EL (cell line): ENCODE measurements at places on chromosomes 7 and 10.

DNA sequence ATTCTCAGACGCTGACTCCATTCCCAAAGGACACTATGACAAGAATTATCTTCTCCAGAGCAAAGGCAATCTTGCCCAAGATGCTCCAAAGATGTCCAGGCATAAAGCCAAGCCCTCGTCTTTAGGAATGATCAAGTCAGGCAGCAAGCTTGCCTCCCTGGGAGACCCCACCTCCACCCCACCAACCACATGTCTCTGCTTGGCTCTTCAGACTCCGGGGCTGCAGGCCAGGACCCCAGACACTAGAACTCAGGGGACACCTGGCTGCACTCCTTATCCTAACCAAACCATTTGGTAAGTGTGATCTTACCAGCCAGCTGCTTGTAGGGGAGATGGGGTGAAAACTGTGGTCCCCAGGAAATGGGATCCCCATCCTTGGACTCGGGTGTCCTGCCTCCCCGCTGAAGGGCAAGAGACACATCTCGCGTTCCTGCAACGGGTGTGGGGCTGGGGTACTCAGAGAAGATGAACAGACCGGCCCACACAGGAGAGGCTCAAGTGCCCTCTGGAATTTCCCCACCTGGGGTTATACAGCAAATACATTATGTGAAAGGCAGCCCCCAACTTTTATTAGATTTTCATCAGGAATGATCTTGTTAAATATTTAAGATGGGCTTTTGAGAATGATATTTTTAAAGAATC, 55.7 kb downstream of the INSIG1 start:
- no peak for DNase-seq

GRCh38 chr7:7966141-7966734, 2.4 kb upstream of the GLCCI1 start:
- no peak for DNase-seq

DNA sequence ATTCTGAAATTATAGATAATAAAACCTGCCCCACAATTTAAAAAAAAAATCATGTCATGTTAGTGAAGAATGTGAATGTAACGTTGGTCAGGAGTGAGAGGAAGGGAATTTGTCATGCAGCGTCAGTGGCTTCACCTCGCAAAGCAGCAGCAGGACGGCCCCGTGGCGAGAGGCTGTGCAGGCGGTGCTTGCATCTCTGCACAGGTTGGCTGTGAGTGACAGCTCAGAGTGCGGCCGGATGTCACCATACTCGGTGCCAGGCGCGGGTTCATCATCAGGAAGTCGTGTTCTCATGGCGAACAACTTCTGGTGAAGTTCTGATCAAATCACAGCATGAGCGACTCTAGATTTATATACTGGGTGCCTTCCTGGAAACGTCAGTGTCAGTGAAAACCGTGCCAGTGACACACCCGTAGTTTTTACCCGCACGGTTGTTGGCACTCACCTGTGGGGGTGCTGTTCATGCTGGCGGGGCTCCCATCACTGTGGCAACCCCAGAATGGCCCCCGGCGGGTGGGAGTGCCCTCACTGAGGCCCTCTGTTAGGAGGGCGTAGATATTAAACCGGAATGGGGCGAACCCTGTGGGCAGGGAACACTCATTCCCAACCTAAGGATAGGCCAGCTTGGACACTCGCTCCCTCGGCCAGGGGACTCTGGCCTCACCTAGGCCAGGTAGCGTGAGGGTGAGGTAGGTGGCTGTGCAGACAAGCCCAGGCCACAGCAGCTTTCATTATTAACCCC, 120.3 kb downstream of the CYTH3 start:
- DNase-seq, result no peak

DNA sequence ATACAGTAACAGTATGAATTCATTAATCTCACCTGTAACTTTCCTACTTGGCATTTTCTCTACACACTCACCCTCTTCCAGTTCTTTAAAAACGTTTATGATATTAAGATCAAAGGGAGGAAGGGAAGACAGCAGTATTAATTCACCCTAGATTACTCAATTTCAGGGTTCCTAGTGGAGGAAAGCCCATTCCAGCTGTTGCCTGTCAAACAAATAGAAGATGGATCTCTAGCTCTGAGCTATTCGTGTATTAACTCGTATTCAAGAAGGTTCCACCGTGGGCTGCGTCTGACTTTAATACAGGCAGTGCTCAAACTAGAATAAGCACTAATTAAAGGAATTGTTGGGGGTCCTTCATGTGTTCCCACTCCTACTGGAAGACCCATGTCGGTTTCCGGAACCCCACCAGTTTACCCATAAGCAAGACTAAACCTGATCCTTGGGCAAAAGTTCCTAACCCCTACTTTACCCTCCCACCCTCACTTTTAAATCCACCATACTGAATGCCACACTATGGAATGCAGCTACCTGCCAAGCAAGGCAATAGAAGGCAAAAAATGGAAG, 2.1 kb downstream of the NANOS1 start:
- no peak for DNase-seq

DNA sequence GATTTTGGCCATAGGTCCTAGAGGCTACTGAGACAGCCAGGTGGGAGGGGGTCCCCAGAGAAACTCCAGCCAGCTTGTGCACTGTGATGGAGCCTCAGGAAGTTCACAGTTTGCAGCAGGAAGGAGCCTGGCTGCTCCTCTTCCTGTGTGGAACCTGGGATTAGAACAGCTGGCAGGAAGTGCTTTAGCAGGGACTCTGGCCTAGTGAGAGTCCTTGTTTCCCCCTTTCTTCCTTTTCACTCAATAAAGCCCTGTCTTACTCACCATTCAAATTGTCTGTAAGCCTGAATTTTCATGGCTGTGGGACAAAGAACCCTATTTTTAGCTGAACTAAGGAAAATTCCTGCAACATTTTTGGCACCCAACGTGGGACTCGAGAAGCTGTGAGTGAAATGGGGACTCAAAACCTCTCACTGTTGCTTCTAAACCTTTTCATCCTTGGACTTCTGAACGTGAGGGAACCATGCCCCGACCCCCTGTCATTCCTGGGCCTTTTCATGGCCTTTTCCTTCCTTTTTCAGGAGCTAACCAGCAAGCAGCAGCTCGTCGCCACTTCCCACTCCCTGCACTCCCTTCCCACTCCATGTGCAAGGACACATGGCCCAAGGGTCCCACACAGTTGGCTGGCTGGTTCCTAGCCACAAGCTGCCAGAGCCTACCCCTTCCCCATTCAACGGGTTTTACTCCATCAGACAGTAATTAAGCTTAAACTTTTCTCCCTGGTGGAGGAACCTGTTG, 32.8 kb upstream of the SORCS3 start:
- no peak for DNase-seq

DNA sequence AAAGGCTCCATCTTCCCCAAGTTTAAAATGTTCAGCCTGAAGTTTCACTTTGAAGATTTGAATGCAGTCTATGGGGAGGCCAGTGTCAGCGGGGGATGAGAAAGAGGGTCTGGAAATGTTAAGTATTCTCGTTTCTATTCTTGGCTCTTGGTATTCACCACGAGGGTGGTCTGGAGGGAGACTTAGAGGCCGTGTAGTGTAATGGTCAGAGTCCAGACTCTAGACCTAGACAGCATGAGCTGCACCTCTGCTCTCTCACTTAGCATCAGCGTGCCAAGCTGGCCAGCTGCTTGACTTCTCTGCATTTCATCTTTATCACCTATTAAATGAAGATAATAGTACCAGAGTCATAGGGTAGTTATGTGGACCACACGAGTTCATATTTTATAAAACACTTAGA, 57.9 kb downstream of the MKX start:
- peak; percentile 12 for DNase-seq

GRCh38 chr7:140404565-140405065, 757 bp downstream of the RAB19 start:
- DNase-seq, result no peak

- DNase-seq, result no peak
Observed at GRCh38 chr7:114148779-114149178, 230.0 kb upstream of the PPP1R3A start.

DNA sequence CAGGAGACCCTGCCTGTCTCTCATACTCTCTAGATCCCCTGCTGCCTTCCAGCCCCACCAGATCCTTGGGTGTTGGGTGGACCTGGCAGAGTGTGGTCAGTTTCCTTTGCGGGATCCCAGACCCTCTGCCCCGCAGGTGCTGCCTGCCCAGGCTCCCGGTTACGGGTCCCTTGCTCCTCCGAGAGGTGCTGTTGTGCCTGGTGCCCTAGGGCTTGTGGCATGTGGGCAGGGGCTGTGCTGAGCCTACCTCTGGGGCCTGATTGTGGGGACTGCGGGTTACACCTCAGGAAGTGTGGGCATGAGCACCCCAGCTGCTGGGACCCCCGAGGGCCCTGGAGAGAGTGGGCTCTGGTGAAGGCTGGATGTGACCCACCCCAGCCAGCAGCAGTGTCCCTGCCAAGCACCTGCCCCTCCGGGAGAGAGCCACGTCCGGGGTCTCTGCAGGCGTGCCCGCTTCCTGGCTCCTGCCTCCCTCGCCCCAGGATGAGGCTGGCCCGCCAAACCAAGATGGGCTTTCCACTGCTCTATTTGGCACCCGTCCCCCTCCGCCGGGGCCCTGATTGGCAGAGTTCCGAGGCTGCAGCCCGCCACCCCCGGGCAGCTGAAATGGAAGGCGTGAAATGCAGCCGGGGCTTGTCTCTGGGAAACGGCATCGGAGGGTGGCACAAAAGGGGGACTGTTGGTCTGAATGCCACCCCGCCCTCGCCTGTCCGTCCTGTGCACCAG, 17.0 kb downstream of the CLIP2 start:
- no peak for DNase-seq

DNA sequence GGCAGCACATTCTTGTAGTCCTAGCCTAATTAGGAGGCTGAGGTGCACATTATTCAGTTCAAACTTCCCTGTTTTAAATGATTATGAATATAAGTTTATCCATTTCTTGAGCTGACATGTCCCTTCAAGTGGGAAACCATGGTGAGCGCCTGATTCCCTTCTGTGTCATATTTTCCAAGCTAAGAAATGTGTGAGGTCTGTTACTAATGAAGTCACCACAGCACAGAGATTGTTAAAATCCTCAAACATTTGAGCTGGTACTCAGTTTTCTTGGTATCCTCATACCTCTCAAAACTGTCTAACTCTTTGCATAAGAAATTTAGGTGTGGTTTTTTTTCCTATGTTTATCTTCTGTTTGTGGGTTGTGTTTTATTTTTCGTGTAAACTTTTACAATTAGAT, 926.8 kb downstream of the GATA3 start:
- no peak for DNase-seq

DNA sequence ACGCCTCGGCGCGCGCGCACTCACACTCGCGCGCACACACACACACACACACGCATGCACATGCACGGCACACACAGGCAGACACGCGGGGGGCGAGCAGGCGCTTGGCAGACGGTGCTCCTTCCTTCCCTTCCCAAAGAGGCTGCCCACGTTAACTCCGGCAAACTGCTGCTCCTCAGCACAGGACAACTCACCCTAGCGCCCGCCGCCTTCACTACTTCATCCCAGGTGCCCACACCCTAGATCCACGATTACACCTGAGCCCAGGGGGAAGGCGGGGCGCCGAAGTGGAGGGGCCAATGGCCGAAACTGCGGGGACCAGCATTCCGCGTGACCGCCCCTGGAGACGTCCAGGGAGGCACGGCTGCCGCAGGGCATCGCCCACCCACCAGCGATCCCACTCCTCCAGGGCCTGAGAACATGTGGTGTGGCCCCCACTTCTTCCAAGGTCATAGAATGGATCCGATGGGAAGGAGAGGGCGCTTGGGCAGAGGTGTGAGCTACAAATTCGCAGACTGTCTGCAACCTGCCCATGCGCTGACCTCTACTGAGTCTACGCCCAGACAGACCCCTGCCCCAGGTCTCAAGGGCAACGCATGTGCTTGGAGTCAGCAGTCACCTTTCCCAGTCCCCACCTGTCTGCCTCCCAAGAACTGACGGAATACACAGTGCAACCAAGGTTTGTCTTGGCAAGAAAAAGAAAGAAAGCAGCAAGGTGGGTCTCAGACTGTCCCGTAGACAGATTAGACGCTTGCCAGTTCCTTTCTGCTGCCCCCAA, 74.6 kb downstream of the CALN1 start:
- DNase-seq, result no peak

DNA sequence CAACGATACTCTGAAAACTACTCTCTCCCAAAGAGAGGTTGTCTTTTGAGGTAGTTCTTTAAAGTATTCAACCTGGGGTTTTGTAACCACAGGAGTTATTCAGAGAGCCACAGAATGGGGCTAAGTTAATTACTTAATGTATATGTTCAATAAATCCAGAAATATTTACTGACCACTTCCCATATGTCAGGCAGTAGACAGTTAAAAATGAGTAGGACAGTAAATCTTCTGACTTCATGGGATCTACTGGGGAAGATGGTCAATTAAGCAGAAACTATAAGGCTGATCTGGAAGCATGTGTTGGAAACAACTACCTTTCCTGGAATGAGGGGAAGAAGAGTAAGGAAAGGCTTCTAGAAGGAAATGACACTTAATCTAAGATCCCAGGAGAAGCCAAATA, 167.7 kb downstream of the MAGI2 start:
- DNase-seq, result peak; percentile 10

DNA sequence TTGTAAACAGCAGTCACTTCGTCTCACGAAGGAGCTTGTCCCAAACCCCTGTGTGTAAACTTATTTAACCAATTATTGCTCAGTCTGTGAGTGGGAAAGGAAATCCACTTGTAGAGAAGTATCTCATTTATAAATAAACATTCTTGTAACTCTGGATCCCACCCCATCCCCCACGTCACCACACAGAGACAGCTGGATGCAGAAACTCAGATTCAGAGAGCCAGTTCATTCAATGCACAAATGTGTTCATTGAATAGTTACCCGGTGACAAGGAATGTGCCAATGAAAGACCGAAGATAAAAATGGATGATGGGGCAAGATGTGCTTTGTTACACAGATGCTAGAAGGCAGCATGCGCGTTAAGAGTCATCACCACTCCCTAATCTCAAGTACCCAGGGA, 8.3 kb upstream of the OCM start:
- no peak for DNase-seq

DNA sequence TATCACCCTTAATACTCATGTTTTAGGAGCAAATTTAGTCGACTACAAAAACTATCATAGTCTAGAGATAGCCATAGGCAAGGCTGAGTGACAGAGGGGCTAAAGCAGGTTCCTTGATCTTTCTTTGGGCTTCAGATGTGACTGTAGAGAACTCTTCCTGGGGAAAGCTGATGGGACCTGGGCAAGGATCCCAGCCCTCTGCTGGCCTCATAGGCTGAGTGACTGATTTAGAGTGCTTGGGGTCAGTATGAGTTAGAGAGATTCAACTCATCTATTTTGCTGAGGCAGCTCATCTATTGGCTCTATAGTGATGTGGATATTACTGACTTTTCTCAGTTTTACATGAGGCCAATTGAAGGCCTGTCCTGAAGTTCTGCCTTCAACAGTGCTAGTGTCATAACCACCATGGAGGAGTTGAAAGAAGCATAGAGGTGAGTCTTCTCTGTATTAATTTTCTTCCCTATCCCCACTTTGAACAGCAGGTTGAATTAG, 81.6 kb downstream of the SAMD9 start:
- no peak for DNase-seq

DNA sequence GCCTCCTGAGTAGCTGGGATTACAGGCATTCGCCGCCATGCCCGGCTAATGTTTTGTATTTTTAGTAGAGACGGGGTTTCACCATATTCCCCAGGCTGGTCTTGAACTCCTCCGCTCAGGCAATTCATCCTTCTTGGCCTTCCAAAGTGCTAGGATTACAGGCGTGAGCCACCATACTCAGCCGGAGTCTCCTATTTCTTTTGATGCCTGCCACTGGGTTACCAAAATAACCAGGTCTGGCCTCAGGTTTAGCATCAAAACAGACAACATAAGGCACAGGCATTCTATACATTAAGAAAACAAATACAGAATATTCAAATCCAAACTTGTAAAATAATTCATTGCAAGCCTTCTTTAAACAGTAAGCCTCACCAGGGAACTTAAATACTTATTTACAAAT, 289.8 kb upstream of the IMMP2L start:
- DNase-seq, result no peak

GRCh38 chr10:113390896-113391295, 162.0 kb upstream of the HABP2 start:
- no peak for DNase-seq
